Amniotic stem cell (primary cell): ENCODE measurements at places on chromosomes 2 and 18.

DNA sequence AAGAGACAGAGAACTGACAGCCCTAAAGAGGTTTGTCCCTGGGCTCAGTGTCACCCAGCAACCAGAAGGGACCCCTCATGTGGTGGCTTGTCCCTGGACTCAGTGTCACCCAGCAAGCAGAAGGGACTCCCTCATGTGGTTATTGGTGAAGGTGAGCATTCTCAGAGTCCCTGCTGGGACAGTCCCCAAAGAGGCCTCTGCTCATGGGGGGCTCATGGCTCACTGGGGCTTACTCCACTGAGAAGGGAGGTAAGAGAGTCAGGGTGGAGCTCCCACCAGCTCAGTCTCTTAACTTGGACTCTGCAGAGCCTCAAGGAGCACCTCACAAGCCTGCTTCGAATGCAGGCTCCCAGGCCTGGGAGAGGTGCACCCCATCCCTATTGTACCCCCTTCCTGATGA is 145.2 kb upstream of the COPS8 start:
- DNase-seq = no peak

DNA sequence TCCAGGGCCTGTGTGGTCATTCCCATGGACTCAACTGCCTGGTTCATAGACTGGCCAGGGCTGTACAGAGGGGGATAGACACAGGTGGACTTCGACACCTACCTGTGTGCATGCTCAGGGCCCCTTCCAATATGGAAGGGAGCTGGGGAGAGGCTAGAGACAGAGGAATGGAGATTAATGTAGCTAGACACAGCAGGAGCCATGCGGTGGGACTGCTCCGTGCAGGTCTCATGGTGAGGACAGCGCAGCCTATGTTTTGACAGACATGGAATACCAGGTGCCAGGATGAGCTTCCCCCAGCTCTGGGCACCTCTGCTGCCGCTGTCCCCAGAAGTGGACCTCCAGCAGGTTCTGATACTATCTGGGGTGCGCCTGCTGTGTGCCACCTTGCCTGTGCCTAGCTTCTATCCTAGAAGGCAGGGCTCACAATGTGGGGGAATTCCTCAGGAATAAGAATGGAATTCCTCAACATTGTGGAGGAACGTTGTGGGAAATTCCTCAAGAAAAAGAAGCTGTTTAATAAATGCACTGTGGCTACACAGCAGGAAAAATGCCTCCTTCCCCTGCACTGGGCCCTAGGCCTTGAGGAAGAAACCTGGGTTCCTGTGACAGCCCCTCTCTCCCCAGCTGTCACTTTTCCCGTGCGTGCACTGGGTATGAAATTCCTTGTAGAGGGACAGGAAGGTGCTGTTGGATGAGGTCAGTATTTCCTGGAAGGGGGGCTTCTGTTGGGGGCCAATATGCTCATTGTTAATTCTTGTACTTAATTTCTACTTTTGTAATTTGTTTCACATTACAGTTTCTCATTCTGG is 7.3 kb downstream of the IL1R1 start:
- DNase-seq = no peak

- DNase-seq = no peak
Measured at GRCh38 chr18:9792565-9793245, 84.6 kb downstream of the RAB31 start.

GRCh38 chr2:77025714-77026113 is 496.5 kb downstream of the LRRTM4 start:
- DNase-seq = no peak

- DNase-seq = peak; percentile 39
Measured at GRCh38 chr2:54212456-54212855, 43.6 kb downstream of the TSPYL6 start.

GRCh38 chr2:160097326-160097725 is 34.9 kb upstream of the PLA2R1 start:
- no peak for DNase-seq

DNA sequence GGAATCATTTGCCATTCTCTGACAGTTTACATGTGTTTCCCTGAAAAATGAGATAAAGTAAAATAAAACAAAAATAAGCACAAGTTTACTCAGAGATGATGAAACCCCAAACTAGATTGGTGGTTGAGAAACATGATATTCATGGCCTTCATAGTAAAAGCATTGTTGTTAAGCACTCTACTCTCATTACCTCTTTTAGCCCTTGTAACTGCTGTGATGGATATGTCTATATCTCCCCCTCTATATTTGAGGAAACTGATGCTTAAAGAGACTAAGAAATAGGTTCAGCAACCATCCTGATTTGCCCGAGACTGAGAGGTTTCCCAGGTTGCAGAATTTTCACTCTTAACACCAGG is 33.9 kb upstream of the GALNT3 start:
- DNase-seq = no peak

- no peak for DNase-seq
Measured at GRCh38 chr2:239355139-239355538, 45.7 kb downstream of the HDAC4 start.

GRCh38 chr18:61001138-61001537 is 332.1 kb upstream of the CDH20 start:
- DNase-seq = no peak

DNA sequence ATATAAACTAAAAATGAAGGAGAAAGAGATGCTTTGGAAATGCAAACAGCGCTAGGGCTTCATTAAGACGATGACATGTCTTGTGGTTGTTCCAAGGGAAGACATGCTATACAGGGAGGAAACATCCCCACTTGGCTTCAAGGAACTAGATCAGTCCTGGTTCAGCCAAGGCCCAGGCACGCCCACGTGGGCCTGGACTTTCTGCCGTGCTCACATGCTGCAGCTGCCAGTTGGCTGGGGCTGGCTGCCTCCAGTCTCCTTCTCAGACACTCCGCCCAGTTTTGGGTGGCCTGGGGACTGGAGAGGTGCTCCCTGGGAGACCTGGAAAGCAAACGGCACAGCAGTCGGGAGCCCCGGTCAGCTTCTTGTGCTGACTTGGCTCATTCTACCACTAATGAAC is 109.6 kb downstream of the GLI2 start:
- no peak for DNase-seq

DNA sequence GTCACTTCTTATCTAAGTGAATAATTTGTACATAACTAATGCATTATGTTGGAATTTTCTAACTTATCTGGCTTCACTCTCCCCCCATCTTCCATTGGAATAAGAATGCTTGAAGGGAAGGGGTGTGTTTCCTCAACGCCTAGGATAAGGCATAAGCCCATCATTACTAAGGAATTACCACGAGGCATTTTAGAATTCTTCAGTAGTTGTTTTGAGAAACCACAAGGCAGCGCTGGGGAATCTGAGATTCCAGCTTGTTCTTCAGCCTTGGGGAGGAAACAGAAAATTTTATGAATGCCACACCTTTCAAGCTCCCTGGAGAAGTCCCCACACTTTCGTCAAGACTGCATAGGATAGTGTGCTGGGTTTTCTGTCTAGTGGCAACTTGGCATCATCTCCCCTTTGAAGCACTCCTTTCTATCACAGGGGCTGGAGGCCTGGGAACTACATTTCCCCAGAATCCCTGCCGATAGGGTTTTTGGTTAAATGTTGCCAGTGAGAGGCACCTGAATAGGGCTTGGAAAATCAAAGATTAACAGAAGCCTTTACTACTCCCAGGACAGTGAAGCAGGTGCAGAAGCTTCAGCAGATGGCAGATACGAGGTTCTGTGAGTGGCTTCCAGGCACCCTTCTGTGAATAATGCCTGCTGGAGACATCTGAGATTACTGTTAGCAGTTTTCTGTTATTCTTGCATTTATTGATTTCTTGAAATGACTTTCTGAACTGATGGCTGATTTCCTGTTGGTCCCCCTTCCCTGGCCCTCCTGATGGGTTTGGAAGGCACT is 192.7 kb upstream of the REV1 start:
- peak; percentile 18 for DNase-seq

DNA sequence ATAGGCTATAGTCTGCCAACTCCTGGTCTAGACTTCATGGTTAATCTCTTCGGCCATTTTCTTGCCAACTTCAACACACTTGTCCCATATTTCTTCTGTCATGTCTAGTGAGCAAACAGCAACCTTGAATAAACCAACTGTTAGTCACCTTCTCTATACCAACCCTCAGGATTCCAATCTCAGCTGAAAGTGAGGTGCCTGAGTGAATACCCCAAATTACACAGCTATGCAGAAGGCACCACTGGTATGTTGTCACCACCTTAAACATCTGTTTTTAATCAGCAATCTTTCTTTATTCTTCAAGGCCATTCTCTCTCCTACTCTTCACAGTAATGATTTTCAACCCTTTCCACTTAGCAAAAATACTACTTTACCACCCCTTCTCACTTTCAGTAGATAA is 39.3 kb downstream of the THOC1 start:
- no peak for DNase-seq

DNA sequence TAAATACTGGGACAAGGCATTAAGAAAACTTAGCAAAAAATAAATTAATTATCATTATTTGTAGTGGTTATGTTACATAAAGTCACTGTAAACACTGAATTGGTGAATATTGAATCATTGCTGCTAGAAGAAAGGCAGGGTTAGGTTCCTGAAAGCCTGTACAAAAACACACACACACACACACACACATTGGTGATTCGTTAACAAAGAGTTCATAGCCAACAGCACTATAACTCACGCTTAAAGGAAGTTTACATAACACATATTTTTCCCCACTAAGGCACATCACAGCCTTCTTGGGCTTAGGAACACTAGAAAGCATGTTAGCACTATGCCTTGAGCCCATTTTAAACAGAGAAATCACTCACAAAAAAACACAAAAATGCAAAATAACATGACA is 690.0 kb upstream of the PIK3C3 start:
- no peak for DNase-seq

DNA sequence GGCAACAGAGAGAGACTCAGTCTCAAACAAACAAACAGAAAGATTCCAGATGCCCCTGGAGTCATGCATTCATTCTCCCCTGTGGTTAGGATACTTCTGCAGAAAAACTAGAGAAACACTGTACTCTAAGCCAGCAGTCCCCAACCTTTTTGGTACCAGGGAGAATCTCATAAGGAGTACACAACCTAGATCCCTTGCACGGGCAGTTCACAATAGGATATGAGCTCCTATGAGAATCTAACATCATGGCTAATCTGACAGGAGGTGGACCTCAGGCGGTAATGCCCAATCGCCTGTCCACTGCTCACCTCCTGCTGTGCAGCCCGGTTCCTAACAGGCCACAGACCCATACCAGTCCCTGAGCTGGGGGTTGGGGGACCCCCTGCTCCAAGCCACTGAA is 18.3 kb downstream of the PSME4 start:
- no peak for DNase-seq

GRCh38 chr2:44100351-44100750 is 68.3 kb upstream of the PPM1B start:
- DNase-seq = peak; percentile 50

DNA sequence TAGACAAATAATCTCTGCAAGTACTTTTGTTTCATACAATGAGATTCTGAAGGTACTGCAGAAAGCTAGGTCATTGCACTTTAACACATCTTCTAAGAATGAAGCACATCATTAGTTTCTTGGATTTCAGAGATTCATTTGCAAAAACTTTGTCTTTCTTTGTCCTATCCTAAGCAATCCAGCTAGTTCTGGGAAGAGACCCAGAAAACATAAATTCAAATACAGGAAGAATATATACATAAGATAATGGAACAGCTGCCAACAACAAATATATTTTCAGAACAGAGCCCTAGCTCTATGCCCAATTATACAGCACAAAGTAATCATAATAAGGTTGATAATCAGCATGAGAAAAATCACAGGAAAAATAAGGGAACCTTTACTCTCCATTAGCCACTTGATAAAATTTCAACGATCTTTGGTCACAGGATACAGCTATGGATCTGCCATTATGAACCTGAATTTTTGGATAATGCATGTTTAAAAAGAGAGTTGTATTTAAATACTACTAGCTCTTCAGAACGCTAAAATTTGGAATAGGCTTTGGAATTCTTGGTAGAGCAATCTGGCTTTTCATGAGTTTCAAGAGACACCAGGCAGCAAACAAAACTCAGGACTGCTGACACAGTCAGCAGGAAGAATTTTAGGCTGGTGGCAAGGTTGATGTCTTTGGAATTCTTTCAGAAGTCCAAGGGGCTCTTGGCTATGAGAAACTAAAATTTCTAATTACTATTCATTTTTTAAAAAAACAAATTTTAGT is 250.4 kb upstream of the SMIM21 start:
- no peak for DNase-seq

GRCh38 chr2:98729652-98730051 is 1.3 kb downstream of the MGAT4A start:
- no peak for DNase-seq

DNA sequence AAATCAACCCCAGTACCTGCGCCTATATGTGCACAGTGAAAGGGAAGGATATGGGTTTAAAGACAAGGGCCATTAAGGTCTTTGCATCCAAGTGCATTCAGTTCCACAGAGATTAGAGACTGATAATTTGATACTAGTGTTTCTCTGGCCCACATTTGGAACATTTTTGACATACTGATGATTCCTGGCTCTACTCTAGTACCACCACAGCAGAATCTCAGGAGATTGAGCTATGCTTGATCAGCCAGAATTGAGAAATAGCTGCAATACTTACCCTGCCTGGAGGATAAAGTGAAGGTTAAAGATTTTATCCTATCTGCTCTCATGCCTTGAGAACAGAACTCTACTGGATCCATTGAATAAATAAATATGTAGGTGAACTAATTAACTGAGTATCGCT is 1267.8 kb downstream of the SUCLG1 start:
- no peak for DNase-seq

- DNase-seq = no peak
Measured at GRCh38 chr2:9652898-9653479, 22.2 kb upstream of the YWHAQ start.

- no peak for DNase-seq
Measured at GRCh38 chr2:163637871-163638270, 97.9 kb downstream of the FIGN start.

DNA sequence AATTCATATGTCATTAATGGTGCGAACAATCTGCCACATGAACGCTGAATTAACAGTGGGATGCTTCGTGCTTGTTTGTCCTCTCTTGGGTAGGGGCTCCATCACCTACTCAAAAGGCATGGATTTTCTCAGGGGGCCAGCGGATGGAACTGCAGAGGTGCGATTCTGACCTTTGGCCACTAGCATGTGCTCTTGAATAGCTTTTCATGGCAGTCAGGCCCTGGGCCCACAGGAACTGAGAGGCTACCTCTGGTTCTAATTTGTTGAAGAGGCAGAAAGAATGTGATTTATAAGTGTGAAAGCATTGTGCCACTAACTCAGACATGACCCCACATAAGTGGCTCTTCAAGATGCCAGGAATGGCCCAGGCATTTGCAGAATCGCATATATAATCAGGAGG is 283.2 kb downstream of the INSIG2 start:
- DNase-seq = no peak

- DNase-seq = no peak
Measured at GRCh38 chr2:70903171-70903570, 32.5 kb upstream of the ATP6V1B1 start.

GRCh38 chr2:101971836-101972235 is 19.9 kb upstream of the IL1R2 start:
- DNase-seq = no peak

DNA sequence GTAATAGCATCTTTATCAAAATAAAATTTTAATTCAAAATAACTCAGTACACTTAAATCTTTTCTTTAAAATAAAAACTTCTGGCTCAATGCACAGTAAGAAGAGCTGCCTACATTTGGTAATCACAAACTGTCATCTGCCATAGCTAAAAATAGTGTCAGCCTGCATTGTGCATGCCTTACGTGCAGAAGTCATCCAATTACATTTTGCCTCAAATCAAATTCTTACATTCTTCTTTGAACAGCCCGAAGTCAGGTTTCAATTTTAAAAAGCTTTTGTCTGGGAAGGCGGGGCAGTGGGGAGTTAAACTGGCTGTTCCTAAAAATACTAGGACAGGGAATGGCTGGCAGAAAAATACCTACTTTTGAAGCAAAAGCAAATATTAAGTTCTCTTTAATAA is 51.1 kb downstream of the RTN4 start:
- peak; percentile 27 for DNase-seq

- no peak for DNase-seq
Measured at GRCh38 chr2:86603905-86604304, 19.8 kb downstream of the RNF103 start.
